Stimulated activated CD4-positive, alpha-beta T cell treated with anti-CD3 and anti-CD28 coated beads, Interleukin-4, amount 100 ng/mL, for 4 hours (primary cell): ENCODE measurements at places on chromosomes 4 and X.

DNA sequence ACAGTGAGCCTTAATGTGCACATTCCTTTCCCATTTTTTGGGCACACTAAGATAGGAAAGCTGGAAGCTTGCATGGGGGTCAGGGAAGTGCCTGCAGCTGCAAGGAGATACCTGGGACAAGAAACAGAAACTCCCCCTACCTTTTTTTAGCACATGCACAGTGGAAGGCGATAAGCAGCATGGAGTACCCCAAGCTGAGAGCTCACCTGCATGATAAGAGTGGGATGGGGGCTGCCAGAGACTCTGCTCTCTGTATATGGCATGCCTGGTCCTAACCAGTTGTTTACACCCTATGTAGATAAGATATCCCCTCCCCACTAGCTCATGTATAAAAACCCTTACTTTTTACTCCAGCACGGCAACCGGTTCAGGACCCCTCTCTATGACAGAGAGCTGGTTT lies 135.9 kb downstream of the TENT5D start:
- DNase-seq: no peak

DNA sequence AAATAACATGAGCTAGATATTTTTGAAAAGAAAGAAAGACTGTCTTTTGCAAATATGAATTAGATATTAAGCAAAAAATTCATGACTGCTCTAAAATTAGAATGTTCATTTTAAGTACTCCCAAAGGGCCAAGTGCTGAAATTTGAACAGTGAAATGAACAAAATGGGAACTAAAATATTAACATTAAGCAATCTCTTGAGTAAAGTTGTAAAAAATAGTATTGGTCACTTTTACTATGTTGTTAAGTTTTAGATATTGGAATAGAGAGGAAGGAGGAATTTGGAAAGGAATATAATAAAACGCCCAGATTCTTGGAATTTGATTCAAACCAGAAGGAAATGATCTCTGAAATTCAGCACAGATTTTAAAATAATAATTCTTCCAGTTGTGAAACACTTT lies 125.9 kb upstream of the ANK2 start:
- DNase-seq: no peak

- no peak for DNase-seq
Measured at GRCh38 chr4:105184316-105184980, 37.8 kb downstream of the TET2 start.

GRCh38 chr4:22478426-22478825 lies 37.4 kb downstream of the ADGRA3 start:
- DNase-seq: no peak

DNA sequence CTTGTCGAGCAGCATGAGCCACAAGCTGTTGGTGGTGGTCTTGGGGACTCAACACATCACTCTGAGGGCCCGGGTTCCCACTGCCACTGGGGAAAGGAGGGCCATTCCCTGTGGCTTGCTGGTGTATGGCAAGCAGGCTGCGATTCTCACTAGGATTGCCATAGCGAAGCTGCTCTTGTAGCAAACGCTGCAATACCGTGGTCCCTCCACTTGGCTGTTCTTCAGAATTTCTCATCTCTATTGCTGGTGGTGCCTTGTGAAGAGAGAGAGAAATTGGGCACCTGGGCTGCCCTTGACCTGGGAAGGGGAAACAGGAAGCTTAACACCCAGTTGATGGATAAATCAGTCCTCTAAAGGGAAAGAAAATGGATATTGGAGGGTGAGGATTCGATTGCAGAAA lies 17.7 kb downstream of the AMOT start:
- DNase-seq: no peak

GRCh38 chr4:6834867-6835266 lies 52.3 kb downstream of the KIAA0232 start:
- no peak for DNase-seq

DNA sequence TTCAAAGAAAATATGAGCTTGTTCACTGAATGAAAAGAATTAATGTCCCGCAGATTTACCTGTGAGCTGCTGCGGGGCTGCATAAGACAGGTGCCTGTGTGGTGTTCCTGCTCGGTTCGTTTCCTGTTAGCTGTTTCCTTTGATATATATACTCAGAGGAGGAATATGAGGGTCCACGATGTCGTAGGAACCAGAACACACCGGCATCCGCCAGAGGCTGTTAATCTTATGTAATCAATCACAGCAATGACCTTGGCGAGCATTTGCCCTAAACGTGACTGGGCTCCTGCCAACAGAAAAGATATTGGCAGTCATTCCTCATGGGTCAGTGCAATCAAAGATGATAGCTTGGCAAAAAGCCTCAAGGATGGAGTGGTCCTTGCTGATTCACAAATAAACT lies 260.1 kb downstream of the EVC2 start:
- no peak for DNase-seq

DNA sequence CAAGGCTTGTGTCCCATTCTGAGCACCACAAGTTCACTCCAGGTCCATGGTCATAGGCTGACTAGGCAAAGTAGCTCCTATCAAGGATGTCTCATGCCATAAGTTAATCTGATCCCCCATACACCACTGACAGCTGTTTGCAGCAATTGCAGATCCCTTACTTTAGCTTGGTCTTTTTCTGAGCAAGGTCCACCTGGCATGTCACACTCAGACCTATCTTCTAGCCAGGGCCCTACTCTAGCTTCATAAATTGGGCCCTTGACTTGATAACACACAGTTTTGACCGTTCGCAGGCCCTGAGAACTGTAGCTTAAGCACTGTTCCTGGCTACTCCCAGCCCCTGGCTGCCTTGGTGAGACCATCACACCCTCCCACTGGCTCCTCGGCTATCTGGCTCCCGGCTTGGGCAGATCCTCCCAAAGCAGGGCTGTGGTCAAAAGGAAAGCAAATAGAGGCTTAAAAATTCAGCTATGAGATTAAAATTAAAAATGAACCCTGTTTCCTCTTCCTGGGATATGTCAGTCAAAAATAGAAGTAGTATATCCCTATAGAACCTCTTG lies 427.4 kb downstream of the RAB28 start:
- DNase-seq: no peak

- DNase-seq: no peak
Measured at GRCh38 chr4:1753294-1753696, 32.0 kb downstream of the TACC3 start.

DNA sequence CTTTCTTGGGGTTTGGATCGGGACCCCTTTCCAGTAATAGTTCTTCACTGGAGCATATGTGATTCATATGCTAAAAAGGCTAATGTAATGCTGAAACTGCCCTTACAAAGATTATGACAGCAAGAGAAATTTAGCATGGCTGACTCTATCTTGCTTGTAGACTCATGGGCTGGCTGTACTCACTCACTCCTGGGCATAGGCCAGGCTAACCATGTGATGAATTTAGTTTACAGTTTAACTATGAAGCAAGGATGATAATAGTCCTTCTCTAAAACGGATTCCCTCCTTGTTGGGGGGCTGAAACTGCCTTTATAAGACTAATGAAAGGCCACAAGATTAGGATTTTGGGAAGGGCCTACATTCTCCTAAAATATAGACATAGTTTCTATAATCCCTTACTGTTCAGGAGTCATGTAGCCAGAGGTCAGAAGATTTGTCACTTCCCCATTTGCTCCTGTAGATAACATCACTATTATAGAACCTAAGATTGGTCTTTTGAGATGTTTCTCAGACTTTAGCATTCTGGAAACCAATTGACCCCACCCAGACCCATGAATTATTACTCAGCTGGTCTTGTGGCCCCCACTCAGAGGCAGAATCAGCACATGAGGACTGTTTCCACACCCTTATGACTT lies 20.8 kb upstream of the CEP135 start:
- no peak for DNase-seq

DNA sequence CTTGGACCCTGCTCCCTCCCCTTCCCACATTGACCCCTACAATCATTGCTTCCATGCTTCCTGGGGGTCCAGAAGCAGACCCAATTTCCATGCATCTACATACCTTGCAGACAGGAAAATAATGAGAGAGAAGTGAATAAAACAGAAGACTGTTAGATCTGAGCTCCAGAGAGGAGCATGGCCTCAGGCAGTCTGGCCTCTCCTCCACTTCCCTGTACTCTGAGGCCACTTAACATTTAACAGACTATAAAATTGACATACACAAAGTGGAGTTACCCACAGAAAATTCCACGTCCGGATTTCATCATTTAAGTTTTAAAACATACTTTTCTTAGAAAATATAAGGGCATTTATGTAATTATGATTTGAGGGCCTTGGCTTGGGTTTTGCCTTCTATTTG lies 2.1 kb upstream of the PRSS12 start:
- DNase-seq: no peak

- no peak for DNase-seq
Measured at GRCh38 chr4:22739968-22740367, 47.2 kb downstream of the GBA3 start.

- DNase-seq: no peak
Measured at GRCh38 chr4:1939664-1940509, 68.7 kb downstream of the NSD2 start.

GRCh38 chr4:99610605-99611175 lies 36.1 kb downstream of the MTTP start:
- no peak for DNase-seq

- no peak for DNase-seq
Measured at GRCh38 chrX:19794690-19795089, 92.7 kb downstream of the SH3KBP1 start.

DNA sequence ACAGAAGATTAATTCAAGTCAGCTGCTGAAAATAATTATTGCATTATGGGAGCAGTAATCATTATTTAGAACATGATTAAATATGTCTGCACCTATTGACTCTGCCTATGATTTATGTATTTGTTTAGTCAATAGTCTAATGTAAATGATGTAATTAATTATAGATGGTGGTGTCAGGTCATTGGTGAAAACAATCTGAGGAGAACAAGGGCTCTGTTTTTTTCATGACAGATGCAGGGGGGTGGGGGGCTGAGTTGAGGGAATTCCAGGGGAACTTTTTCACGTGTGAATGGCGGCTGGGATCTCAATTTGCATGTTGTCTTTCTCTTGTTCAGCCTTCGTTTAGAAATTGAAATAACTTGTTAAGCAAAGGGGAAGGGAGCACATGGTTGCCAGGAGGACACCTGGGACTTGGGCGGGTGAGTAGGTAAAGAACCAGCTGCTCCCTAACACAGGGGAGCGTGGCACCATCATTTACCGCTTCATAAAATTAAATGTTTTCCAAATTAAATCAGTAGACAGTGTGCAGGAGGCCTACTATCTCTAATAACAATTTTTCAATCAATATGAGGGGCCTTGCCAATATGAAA lies 65.4 kb downstream of the NKX6-1 start:
- no peak for DNase-seq

- DNase-seq: no peak
Measured at GRCh38 chr4:89753601-89754066, 83.3 kb downstream of the SNCA start.

- no peak for DNase-seq
Measured at GRCh38 chr4:7892212-7893019, 47.2 kb downstream of the AFAP1 start.

DNA sequence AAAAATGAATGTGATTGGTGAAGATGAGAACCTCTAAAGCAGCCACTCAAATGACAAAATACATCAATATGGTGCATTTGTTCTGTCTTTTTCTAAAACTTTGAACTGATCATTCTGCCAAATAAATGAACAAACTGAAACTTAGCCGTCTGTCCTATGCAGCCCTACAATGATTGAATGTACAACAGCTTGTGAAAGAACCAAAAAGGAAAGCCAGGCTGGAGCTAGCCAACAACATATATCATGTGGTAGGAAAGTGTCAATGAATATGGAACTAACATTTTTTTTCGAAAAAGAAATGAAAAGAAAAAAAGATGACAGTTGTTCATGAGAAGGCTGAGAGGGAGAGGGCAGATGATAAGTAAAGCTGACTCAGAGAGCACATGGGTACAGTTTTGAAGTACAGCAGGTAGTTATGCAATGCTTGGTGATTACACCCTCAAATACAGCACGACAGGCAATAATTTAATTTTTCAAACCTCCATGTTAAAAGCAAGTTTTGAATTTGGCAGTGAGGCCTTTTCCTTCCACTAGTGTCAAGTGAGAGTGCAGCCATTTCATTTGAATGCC lies 21.2 kb upstream of the SLC7A11 start:
- DNase-seq: no peak

DNA sequence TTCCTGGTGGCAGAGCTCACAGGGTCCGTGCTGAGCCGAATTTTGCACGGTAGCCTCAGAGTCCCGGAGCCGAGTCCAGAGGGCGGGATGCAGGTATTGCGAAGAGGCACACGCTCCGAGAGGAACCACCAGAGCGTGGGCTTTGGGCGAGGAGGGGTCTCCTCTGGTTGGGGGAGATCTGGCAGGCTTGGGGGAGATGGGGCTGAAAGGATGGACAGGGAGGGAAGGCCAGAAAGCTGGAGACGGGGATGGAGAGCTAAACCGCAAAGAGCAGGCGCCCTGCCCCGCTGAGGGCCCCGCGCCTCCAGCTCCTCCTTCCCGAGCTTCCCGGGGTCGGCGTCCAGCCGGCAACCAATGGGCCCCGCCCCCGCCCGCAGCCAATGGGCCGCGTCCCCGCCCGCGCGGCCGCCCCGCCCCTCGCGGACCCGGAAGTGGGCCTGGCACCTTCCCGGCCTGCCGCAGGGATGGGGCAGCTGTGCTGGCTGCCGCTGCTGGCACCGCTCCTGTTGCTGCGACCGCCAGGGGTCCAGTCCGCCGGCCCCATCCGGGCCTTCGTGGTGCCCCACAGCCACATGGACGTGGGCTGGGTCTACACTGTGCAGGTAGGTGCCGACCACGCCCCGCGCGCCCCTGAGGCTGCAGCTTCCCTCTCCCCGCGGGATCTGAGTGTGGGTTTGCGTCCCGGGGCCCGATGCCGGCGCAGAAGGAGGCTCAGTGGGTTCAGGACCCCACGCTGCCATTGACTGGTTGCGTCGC lies at the start of gene MAN2B2:
MAN2B2 (plus strand) TSS at position 443 of the 756 bp plus-strand sequence; CDS start at position 465, 22 bp downstream.
- DNase-seq: peak; percentile 87

- DNase-seq: peak; percentile 28
Measured at GRCh38 chrX:53089224-53089842, 4.6 kb upstream of the KANTR start.

- DNase-seq: no peak
Measured at GRCh38 chrX:81301877-81302276, 100.0 kb downstream of the SH3BGRL start.

- DNase-seq: no peak
Measured at GRCh38 chr4:15928883-15929282, 9.7 kb downstream of the FGFBP1 start.

DNA sequence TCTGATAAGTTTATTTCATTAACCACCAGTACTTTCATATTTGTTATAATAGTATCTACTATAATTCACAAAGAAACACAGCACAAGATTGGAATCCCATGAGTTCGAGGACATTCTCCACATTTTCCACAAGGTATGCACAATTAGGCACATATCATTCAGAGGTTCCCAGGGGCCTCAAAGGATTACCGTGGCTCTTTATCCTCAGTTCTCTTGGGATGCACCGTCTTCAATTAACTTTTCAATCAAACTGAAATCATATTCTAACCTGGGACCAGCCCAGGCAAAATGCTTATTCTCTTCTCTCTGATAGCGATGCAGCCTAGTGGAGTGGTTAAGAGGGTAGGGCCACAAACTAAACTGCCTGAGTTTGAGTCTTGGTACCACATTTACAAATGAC lies 242.6 kb upstream of the RASGEF1B start:
- no peak for DNase-seq

GRCh38 chr4:14816623-14817261 lies 185.5 kb upstream of the CPEB2 start:
- DNase-seq: no peak
